ENCODE measurements at places on chromosomes 2 and 18.

- DNase-seq: no peak
Observed at GRCh38 chr2:37387148-37387835, 42.9 kb downstream of the QPCT start.

GRCh38 chr2:12014088-12014960 is 267.9 kb downstream of the LPIN1 start:
- peak; percentile 32 for DNase-seq

- no peak for DNase-seq
Observed at GRCh38 chr2:120988700-120989511, 253.2 kb downstream of the GLI2 start.

- no peak for DNase-seq
Observed at GRCh38 chr2:173458991-173459780, 104.5 kb downstream of the CDCA7 start.

DNA sequence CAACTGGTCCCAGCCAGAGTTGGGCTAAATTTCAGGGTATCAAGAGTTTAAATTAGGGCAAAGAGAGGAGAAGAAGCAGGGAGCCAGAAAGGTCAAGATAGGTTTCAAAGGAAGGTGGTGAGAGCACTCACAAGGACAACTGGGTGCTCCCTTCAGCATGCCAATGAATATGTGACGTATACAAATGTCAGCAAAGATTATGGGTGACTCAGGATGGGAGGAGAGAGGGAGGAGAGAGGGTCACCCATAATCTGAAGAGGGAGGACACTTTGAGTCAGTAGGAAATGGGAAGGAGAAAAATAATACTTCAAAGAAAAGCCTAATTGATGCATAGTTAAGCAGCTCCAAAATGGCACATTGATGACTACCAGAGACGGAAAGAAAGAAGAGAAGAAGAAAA is 53.1 kb upstream of the ABCA12 start:
- DNase-seq: no peak

- no peak for DNase-seq
Observed at GRCh38 chr2:224850081-224850480, 133.9 kb upstream of the CCDC195 start.

DNA sequence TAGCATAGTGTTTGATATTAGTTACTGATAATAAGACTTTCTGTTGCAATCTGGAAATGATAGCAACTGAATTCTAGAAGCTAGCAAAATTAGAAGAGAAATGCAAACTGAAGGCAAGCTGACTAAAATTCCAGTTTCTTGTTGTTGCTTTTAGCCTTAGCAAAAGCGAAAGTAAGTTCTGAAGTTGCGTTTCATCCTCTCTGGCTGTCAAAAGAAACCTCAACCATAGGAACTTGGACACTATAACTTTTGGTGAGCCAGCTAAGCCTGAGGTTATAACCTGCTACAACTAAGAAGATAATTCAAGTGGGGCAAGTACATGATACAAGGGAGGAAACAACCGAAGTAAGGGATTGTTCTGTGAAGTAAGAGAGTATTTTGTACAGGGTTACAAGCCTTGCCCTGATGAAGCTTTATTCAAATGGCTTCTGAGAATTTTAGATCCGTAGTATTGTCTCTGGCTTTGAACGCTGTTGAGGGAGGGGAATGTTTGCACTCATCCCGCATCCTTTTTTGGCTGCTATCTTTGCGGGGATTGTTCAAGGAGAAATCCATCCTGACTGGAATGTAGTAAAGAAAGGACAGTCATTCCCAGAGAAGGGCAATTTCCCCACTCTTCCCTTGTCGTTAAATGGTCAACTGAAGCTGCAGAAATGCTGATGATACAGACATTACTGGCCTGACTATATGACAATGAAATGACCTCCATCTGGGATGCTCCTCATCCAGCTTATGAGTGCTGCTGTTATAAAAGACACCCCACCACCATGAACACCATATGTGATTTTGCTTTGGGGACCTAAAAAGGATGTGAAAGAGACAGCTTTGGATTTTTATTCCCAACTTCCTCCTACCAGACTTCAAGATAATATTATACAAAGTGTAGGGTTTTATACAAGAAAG is 7.0 kb upstream of the TMX3 start:
- DNase-seq: no peak

DNA sequence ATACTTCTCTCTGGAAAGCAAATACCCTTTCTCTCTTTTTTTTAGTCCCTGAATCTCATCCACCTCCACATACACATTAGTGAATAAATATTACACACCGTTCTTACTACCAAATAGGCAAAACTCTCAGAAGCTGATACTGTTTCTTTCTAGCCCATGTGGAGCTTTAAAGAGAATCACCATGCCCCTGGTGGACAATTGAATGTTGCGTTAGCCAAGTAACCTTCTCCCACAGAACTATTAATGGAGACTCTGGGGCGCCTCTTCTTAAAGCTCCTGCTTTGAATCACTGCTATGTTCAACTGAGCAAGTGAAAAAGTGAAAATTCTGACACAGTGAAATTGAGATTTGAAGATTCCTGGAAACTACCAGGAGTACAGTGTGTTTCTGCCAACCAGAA is 522.8 kb upstream of the CDH7 start:
- no peak for DNase-seq

DNA sequence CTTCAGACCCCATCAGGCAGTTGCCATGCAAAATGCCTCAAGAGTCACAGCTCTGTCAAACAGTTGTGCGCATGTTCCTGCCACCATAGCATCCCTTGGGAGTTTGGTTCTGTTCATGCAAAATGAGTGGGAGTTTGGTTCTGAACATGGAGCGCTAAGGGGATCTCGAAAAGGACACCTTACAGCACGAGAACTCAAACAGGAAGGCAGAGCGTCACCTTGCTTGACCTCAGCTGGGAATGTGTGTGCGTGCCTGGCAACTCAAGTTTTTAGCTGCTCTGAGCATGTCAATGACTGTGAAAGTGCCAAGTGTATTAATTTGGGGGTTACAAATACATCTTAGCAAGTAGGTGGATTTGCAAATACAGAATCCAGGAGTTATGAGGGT is 16.6 kb downstream of the MALL start:
- DNase-seq: no peak

- DNase-seq: no peak
Observed at GRCh38 chr2:2571301-2572150, 240.5 kb upstream of the MYT1L start.

- peak; percentile 67 for DNase-seq
Observed at GRCh38 chr2:160472839-160473251, 20.8 kb downstream of the RBMS1 start.

DNA sequence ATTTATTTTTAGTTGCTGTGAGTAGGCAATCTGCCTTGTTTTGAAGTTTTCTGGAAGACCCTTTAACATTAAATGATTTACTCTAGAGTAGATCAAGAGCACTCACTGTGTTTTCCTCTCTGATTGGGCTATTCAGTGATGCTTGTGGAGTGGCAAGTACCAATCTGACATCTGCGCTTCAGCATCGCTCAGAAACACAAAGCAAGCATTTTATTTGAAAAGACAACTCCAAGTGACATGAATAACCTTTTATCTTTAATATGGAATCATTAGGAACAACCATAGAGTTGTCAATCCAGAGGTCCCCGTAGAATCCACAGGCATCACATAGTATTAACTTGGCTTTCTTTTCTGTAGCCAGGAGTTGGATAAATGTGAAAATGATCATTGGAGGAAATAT is 114.7 kb downstream of the CPS1 start:
- no peak for DNase-seq

DNA sequence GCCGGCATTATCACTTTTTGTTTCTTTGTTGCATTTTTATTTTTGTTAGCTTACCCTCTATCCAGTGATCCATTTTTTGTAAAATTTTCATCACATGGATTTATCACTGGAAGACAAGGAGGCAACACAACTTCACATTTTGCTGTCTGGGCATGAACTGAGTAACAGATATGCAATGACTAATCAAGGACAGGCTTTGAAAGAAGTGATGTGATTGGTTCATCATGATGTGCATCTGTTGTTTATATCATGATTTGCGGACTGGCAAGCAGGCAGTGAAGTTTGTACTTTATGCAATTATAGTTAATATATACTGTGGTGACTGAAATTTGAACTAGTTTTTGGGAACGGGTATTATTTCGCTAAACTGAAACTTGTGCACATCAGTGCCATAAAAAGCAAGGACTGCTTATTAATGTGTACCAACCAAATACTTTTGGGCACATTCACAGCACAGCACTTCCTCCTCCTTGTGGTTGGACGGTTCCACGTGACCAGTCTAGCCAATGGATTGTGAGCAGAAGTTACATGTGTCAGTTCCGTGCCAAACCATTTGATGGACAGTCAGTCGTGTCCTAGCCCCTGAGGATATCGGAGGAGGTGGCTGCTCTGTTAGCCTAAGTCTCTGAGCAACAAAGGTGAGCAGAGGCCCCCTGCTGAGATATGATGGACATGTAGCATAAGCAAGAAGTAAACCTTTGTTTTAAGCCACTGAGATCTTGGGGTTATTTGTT is 201.4 kb upstream of the SIX2 start:
- DNase-seq: no peak

- no peak for DNase-seq
Observed at GRCh38 chr2:101734505-101735165, 37.1 kb downstream of the MAP4K4 start.

DNA sequence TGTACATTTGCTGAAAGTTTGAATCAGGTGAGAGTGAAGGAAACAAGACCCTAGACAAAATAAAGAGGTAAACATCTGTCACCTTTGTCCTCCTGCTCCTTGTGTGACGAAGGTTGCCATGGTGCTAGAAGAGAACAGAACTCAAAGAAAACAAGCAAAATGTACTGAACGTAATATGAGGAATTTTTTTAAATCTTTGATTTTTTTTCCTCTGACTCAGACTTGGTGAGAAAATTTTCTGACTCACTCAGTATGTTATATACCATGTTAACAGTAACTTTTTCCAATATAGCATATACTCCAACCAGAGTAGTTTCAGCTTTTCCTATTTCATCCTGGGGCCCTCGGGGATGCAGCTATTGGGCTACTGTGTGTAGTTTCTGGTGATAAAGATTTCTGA is 2114.6 kb upstream of the PIK3C3 start:
- DNase-seq: no peak

DNA sequence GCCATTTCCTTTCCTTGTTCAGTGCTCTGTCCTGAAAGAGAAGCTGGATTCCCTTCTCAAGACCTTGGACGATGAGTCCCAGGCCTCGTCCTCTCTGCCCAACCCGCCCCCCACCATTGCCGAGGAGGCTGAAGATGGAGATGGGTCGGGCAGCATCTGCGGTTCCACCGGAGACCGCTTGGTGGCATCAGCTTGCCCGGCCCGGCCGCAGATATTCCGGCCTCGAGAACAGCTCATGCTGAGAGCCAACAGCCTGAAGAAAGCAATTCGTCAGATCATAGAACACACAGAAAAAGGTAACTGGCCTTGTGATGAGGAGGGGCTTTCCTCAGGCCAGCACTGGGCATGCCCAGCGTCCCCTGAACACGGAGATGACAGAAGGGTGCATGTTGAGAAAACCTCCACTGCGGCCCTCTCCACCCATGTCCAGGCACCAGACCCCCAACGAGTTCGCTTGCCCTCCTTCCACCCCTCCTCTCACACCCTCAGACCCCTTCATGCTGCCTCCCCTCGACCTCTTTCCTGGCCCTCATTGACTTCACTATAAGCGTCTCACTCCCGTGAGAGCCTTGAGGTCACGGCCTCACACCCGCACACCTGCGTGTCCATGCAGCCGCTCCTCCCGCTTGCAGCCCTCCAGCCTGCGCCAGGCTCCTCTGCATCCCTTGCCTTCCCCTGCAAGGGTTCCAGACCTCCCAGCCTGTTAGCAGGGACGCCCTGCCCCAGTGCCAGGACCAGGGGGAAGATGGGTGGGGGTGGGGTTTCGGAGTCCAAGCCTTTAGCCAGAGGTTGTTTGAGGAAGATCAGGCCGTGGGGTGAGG is 95.0 kb downstream of the DGKD start:
- DNase-seq: no peak

DNA sequence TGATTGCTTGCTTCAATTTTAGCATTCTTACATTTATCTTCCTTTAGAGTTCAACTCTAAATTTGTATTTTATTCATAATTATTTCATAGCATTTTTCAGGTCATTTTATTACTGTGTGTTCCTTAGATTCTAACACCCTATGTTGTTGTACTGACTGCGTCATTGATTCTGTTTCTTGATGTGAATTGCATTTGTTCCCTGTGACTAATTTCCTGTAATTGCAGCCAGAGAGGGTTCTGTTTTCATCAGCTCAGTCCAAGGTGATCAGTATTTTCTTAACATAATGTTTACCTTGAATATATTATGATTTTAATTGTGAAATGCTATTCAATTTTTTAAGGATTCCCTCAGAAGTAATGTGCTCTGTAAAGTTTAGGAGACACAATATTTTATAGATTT is 970.2 kb upstream of the PIK3C3 start:
- DNase-seq: no peak

DNA sequence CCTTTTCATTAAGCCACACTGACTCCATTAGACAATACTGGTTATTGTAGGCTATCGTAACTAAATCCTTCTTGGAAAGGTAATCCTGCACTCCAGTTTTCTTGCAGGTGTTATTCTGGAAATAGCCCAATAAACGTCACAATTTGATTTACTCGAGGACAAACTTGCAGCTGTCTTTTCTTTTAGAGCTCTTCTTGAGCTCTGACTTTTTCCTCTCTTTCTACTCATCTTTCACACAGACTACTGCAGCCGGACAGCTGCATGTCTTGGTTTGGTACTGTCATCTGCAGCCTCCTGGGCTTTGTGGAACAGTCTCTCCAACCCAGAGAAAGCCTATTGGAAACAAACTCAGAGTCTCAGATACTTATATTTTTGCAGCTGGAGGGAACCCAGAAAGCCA is 23.0 kb upstream of the MSGN1 start:
- DNase-seq: no peak

DNA sequence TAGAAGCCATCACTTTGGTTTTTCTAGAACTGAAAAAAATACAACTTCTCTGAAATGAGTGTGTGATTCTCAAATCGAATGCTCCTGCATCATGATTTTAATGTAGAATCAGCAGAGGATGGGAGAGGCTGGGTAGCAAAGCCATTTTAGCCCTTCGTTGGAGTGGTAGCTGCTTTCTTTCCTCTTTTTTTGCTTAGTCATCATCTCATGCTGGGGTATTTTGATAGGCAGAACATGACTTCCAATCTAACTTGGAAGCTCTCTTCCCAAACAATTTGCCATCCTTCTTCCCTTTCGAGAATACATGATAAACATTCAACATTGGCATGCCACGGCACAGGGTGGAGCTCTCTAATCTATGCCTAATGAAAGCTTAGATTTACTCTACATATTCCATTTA is 311.2 kb upstream of the LRATD1 start:
- DNase-seq: no peak

- no peak for DNase-seq
Observed at GRCh38 chr2:117212562-117212961, 601.9 kb upstream of the DDX18 start.

- no peak for DNase-seq
Observed at GRCh38 chr2:26570083-26570430, 71.1 kb downstream of the CIB4 start.

- DNase-seq: no peak
Observed at GRCh38 chr2:168034616-168035015, 212.8 kb downstream of the STK39 start.

Measured in amniotic stem cell (primary cell).